ENCODE measurements at places on chromosomes 5 and 9.

- DNase-seq = no peak
Measured at GRCh38 chr5:178464431-178465048, 125.7 kb downstream of the COL23A1 start.

GRCh38 chr9:28912621-28913020 lies 1339.3 kb upstream of the C9orf72 start:
- DNase-seq = no peak

DNA sequence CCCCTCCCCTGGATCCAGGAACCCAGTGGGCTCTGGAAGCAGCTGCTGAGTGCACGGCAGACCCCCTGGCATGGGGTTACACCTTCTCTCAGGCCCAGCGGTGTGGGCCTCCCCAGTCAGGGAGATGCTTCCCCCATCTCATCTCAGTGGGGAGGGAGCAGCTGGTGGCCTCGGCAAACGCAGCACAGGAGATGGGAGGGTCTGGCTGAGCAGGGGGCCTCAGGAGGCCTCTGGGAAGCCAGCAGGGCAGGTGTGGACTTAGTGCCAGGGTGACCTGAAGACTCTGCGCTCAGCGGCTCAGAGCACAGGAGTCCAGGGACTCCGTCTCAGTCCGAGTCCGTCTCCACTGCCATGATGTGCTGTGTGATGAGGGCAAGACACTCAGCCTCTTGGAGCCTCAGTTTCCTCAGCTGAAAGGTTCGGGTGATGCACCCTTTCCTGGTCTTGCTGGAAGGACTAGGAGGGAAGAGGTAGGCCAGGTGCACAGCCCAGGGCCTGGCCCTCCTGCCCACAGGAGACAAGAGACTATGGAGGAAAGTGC lies 100.6 kb downstream of the GTF3C4 start:
- DNase-seq = no peak

DNA sequence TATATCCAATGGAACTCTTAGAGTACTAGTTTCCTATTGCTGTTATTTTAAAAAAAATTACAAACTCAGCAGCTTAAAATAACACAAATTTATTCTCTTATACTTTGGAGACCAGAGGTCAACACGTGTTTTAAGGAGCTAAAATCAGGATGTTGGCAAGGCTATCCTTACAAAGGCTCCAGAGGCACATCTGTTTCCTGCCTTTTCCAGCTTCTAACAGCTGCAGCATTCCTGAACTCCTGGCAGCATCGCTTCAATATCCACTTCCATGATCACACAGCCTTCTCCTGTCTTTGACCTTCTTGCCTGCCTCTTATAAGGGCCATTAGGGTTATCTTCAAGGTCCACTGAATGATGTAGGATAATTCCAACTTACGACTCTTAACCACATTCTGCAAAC lies 92.2 kb upstream of the CCNG1 start:
- DNase-seq = no peak

- DNase-seq = no peak
Measured at GRCh38 chr5:55042886-55043285, 18.8 kb downstream of the GZMK start.

DNA sequence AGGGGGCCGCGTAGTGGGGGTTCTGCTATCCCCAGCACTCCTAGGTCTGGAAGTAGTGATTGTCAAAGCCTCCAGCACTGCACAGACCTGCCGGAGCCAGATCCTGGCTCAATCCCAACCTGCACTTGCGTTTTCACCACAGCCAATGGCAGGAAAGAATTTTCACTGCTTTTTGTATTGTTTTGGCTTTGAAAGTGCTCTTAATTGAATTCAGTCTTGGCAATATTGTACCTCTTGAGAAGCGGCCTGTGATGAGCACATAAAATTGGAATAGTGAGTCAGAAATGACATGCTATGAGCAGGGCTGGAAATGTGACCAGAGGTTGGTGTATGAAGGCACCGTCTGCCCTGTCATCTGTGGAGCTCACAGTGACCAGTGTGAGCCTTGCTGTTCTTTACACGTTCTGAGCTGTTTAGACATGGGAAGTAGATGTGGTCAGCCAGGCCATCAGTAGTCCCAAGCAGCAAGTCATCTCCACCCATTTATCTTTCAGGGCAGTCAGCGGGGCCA lies 41.5 kb downstream of the SECISBP2 start:
- DNase-seq = no peak

- DNase-seq = no peak
Measured at GRCh38 chr5:142386137-142387023, 61.6 kb upstream of the SPRY4 start.

GRCh38 chr5:176670449-176670848 lies 23.2 kb downstream of the TSPAN17 start:
- DNase-seq = no peak

DNA sequence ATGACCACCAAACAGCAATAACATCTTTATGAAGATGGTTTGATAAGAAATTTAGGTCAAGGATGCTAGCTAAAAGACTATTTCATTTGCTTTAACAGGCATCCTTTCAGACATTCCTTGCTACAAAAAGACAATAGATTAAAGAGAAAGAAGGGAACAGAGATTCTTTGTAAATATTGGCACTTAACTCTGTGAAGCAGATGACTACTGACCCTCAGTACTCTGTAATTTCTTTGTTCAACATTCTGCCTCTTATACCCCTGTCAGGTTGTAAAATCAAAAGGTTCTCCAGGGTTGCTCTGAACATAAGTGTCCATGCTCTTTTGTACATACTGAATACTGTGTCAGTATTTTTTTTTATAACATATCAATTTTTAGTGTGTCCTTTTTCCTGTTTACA lies 610.6 kb upstream of the GRAMD2B start:
- DNase-seq = no peak

DNA sequence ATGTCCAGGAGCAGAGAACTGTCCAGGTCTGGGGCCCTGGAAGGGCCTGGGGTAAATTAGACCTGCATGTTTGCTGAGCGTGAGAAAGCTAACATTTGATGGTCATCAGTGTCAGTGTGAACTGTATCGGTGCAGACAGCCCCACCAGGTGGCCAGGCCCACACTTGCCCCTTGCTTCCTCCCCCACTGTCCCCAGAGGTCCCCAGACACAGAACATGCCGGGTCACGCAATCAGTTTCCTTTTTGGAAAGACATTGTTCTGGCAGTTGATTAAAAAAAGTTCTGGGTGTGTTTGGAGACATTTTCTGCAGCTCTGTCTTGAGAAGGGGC lies 1.5 kb downstream of the NKD2 start:
- DNase-seq = no peak

DNA sequence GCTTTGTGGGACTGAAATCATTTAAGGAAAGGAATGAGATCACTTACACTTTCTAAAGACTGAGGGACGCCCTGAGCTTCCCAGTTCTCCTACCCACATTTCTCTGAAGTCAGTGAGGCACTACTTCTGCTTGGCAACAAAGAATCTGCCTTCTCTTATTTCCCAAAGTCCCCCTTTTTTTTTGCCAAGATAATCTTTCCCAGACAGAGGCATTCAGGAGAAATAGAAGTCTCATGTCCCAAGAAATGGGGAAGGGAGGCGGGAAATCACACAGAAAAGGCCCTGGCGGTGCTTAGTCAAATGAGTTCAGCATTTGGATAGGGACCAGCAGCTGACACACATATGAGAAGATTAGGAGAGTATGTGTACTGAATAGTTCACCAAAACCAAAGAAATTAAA lies 159.7 kb downstream of the MUSK start:
- DNase-seq = no peak

DNA sequence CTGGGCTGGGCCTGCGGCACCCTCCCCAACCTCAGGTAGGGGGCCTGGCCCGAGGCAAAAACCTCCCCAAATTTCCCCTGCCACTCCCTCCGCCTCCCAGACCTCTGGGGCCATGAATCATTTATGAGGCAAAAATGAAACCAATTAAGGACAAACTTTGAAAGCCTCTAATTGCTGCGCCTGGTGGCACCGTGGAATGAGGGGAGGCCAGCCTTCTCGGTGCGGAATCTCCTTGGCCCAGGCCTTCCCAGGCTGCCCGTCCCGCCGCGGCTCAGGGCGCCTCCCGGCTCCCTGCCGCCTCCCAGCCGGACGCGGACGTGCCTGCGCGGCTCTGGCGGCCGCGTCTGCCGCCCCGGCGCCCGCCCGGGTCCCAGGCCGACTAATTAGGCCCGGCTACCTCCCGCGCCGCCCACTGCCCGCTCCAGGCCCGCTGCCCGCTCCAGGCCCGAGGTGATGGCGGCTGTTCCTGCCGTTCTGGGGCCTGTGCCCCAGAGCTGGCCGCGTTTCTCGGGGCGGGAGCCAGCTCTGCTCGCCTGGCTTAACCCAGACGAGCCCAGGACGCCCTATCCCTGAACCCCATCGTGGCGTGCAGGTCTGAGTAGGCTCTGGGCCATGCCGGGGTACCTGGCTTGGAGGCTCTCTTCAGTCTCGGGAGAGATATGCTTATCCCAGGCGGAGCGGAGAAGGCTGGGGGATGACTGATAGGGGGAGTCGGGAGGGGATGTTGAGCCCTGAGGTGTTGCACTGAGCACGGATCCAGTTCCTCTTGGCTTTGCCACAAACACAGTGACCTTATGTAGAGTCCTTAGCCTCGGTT lies 20.1 kb downstream of the CXXC5 start:
- DNase-seq = no peak

DNA sequence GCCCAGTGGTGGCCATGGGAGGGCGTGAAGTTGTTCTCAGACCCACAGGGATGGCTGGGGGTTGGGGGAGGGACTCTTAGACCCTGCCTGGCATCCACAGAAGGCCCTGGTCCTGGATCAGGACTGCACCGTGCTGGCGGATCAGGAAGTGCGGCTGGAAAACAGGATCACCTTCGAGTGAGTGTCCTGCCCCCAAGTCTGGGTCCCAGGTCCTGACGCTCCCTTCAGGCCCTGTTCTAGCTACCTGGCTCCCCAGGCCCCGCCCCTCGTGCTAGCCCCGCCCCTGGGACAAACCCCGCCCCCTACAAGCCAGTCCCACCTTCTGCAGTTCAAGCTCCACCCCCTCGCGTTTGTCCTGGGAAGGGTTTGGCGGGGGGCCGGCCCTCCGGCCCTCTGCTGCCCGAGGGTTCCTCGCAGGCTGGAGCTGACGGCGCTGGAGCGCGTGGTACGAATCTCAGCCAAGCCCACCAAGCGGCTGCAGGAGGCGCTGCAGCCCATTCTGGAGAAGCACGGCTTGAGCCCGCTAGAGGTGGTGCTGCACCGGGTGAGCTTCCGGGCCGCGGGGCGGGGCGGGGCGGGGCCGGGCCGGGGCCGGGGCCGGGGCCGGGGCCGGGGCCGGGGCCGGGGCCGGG lies 12.9 kb downstream of the RGS14 start:
- DNase-seq = peak; percentile 81

- DNase-seq = no peak
Measured at GRCh38 chr9:136437839-136438547, 1.7 kb downstream of the INPP5E start.

- no peak for DNase-seq
Measured at GRCh38 chr5:151026679-151027078, 6.3 kb downstream of the GPX3 start.

DNA sequence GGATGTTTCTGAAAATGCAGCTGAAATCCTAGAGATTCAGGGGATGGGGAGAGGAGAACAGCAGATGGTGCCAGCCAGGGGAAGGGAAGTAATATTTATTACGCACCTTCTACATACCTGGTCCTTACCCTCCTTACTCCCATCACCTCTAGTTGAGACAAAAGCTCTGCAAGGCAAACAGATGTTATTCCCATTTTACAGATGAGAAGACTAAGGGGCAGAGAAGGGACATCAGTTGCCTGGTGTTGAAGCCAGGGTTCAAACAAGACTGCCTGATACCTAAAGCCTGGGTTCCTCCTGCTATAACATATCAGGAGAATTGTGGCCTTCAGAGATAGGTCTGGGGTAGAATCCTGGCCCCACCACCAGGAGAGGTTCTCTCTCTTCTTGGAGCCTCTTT lies 7.3 kb upstream of the BOD1 start:
- DNase-seq = no peak

DNA sequence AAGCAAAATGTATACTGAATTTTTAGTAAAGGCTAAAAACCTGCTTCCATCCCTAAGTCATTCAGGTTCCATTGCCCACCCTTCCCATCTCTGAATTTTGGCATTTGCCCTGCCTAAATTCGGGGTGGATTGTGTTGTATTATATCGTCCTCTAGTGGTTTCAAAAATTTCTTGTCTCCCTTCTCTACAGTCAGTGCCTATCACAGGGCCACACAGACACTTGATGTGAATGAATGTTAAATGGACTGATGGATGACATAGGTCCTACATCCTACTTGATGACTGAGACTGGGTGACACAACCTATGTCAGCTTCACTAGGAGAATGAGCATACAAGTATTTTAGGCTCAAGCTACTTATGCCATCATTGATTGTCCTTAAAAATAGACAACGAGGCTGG lies 45.6 kb upstream of the SLC30A5 start:
- no peak for DNase-seq

DNA sequence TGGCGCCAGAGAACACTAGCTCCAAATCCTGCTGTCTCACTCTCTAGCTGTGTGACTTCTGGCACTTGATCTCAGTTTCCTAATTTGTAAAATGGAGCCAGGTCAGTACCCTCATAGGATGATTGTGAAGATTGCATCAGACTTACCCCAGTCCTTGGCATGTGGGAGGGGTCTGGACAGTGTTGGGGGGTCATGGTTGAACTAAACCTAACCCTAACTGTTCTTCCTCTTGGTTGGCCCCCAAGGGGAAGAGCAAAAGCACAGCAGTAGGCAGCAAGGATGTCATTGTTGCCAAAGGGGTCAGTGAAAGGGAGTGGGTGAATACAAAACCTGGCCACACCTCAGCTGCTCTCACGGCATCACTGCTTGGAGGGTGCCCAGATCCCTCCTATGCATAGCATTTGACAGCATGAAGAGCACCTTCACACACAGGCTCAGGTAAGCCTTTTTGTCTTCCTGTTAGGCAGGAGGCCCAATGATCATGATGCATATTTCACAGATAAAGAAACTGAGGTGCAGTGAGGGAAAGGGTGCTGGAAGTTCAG lies 15.7 kb upstream of the CXCL14 start:
- no peak for DNase-seq

GRCh38 chr9:112866662-112867274 lies 23.9 kb downstream of the SLC46A2 start:
- no peak for DNase-seq

GRCh38 chr9:127875306-127875966 lies 2.0 kb downstream of the AK1 start:
- DNase-seq = no peak

DNA sequence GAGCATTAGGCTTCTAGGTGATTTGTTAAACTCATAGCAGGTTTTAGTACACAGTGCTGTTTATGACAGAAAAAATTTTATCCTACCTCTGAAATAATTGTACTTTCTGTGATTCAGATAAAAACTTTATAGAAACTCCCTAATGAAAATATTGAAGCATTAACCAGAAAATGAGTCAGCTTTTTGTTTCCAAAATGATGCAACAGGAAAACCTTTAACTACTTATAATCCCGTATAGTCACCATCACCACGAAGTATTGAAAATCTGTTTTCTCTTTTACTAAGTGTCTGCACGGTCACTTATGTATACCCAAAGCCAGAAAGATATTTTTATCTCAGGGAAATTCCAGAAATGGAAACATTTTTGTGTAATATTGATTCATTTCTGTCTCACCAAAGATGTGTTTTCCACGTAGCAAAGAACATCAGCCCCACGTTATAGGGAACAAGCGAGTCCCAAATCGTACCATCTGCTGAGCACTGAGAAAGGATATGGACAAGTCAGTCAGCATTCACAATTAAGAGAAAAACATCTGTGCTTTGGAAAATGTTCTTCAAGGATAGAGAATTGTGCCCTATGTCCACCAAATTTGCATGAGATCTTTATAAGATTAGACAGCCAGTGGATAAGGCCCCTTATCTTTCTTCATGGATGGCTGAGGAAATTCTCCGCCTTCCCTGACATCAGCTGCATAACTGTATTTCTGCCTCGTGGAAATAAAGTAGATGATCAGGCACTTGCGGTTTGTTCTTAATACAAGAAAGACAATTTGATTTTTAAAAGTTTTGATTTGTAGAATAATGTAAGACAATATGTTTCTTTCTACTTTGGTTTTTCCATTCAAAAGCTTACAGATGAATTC lies 41.9 kb downstream of the TNFAIP8 start:
- no peak for DNase-seq

All from NCI-H1930 (cell line).